ENCODE measurements at places on chromosomes 4 and X.
A peak's percentile ranks its signal among the peaks of the same experiment; 100 is the strongest.

DNA sequence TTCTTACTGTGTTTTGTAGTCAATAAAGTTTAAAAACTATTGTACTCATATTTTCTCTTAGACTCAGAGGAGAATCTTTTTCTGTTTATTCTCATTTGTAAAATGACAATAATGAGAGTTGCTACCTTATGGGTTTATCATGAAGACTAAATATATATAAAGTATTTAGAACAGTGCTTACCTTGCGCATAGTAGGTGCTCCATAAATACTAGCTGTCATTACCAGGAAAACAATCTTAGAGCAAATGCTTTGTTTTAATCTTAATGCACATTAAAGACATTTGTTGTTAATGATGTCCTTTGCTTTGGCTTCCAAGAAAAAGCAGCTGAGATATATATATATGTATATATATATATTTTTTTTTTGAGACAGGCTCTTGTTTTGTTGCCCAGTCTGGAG, 44.9 kb downstream of the FIP1L1 start:
- DNase-seq = no peak

GRCh38 chrX:69618803-69619202, 2.9 kb downstream of the EDA start:
- DNase-seq = no peak

- peak; percentile 3 for DNase-seq
Measured at GRCh38 chrX:132615391-132616131, 126.7 kb upstream of the MBNL3 start.

DNA sequence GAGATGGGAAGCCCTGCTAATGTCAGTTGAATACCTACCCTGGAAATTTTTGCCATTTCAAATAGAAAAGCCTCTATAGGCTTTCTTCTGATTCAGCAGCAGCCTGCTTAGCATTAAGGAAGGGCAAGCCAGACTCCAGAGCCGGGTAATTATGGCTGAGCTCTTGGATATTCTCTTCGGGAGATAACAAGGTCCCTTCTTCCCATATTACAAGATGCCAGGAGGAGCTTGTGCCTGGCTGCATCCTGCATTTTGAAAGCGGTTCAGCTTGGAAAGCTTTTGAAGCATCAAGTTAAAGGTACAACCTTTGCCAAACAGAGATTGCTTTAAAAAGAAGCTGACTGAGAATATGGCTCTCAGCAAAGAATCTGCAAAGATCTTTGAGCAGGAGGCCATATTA, 399.6 kb upstream of the RPS6KA3 start:
- DNase-seq = no peak

- no peak for DNase-seq
Measured at GRCh38 chrX:68693481-68694434, 46.3 kb downstream of the STARD8 start.

DNA sequence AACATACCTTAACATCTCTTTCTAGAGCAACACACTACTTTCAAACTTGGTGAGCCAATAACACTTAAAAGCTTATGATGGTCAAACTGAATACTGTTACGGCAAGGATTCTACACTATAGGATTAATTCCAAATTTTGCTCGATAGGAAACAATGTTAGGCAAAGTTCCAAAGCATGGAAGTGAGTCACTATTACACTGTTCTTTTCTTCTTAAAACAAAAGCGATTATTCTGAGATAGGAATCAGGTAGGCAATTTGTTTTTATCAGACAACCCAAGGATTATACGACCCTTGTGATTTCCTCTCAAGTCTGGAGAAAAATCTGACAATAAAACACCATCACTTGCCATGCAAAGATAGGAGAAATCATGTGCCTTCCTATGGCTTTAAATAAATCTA, 81.5 kb downstream of the HUWE1 start:
- DNase-seq = no peak

DNA sequence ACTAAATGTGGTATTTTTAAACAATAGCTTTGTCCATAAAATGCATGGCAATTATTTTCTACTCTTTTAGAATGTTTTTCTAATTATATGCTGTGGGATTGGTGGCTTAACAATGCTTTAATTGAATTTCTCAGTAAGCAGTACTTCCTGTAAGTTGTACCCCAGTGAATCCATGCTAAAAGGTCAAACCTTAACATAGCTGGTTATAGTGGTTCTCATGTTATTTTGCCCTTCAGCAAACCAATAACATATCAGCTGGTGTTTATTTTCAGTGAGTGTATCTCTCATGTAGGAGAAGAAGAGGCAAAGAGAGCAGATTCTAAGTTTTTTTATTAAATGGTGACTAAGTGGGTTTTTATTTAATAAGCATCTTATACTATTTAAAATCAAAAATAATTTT, 41.5 kb downstream of the BTC start:
- no peak for DNase-seq

DNA sequence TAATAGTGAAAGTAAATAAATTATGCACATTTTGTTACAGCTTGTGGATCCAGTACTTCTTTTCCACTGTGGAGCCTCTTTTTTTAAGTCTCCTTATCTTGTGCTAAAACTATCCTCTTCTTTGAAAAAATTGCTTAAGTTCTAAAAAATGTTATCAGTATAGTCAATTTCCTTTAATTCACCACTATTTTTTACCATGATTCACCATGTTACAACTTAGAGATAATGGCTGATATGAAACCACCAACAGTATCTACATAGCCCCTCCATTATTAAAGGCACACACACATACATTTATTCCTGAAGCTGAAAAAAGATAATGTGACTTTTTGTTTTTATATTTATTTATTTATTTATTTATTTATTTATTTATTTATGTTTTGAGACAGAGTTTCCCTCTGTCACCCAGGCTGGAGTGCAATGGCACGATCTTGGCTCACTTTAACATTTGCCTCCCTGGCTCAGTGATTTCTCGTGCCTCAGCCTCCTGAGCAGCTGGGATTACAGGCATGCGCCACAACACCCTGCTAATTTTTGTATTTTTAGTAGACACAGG, 243.2 kb downstream of the SPOCK3 start:
- no peak for DNase-seq

GRCh38 chr4:11542952-11543351, 114.3 kb upstream of the HS3ST1 start:
- no peak for DNase-seq

DNA sequence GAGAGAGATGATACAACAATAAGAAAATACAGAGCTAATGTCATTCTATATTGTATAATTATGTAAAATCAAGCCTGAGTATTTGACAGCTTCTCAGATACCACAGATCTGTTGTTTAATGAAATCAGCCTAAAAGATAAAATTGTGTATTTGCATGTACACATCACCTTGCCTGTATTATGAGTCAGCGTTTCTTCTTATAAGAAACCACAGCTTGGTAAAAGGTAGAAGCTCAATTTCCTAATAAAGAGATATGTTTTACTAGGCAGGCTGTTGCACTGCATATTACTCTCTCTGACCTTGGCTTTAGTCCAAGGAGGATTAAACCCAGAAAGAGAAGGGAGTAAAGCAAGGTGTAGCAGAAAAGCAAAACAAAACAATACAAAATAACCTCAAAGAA, 121.3 kb downstream of the PPARGC1A start:
- no peak for DNase-seq

DNA sequence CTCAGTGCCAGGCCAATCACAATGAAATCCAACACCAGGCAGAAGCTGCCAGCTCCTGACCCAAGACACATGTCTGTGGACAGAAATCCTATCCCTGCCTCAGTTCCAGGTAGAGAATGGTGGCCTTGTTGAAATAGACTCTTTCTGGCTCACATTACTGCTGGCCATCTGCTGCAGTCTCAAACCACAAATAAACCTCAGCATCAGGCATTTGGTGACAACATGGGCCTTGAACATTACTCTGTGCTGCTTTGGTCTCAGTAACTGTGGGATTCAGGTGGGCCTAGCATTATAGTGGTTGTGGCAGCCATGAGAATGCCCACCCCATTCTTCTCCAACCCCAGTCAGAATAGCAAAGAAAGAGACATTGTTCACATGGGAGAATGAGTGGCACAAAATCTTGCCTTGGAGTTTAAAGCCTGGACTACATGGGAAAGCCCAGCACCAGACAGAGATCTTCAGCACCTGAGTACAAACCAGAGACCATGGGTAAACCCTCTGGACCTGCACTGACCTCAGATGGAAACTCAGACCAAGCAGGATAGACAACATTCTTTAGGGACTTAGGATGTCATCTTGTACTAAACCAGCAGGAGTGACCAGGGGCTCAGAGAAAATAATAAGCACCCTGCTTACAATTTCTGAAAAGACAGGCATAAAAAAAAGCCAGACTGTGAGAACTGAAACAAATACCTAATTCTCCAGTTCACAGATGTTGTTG, 50.4 kb upstream of the TRAM1L1 start:
- DNase-seq = no peak

DNA sequence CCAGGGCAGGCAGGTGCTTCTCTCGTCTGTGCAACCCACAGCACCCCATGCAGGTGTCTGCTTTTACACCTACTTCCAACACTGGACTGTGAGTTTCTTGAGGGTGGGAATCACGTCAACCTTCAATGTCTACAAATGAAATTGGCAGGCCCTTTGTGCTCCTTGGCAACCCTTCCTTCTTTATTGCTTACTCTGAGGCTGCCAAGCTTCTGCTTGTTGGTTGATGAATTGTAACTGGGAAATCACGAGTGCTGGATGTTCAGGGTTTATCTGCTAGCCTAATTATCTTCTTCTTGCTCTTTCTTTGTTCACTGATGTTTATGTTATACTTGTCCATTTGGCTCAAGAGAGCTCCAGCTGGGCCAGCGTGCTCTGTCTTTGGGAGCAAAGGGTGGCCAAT, 2.5 kb upstream of the DGAT2L6 start:
- no peak for DNase-seq

- no peak for DNase-seq
Measured at GRCh38 chr4:187302457-187303150, 578.9 kb upstream of the FAT1 start.

DNA sequence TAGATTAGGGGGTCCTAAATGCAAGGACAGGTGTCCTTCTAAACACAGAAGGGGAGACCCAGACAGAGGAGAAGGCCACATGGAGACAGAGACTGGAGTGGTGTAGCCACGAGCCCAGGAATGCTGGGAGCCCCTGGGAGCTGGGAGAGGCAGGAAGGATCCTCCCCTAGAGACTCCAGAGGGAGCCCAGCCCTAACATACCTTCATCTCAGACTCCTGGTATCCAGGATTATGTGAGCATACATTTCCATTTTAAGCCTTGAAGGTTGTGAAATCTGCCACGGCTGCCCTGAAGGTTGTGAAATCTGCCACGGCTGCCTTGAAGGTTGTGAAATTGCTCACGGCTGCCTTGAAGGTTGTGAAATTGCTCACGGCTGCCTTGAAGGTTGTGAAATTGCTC, 148.4 kb downstream of the ASMT start:
- DNase-seq = no peak

DNA sequence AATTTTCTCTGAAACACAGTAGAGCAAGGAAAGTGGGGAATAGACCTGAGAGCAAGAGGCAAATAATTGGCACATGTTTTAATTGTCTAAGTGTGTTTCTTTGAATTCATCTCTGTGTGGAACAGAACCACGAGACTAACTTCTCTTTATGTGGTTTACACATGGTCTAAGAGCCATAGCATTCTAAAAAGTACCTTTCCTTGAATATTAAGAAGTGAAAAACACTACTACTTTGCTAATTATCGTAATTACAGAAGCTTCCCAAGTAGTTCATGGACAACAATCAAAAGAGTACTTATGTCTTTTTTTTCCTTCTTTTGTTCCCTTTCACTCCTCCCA, 2.9 kb upstream of the CYBB start:
- no peak for DNase-seq

- DNase-seq = no peak
Measured at GRCh38 chrX:10042055-10042454, 74.9 kb downstream of the CLDN34 start.
